ENCODE measurements at places on chromosomes 12 and 14.

GRCh38 chr12:97713270-97713669, 250.7 kb downstream of the RMST start:
- DNase-seq, result no peak

GRCh38 chr14:46490238-46490685, 161.3 kb downstream of the RPL10L start:
- no peak for DNase-seq

DNA sequence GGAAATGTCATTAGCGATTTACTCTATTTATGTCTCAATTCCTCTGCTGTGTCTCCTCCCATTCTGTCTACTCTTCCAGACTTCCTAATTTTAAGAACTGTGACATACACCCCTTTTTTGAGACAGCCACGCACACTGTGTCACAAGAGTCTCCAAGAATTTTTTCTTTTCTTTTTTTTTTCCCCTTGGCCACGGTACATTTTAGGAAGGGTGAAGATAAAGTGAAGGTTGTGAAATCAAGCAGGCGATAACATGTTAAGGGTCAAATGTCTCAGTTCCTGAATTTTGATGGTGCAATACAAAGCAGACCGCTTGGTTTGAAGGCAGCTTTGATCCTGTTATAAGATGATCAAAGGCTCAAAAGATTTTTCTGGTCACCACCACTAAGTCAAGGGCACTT, 4.3 kb downstream of the OLR1 start:
- no peak for DNase-seq

- DNase-seq, result peak; percentile 17
Observed at GRCh38 chr14:70317969-70318634, 41.4 kb downstream of the COX16 start.

Data from hepatic stellate cell (primary cell).